IMR-90 (cell line): ENCODE measurements at places on chromosomes 5 and 9.

- H3K27ac ChIP-seq = no peak overlapping the region
- H3K27me3 ChIP-seq = peaks cover 3% of the 10 kb centered on the region; the same call in 1 of the 2 replicates
- H3K4me1 ChIP-seq = peaks cover 5% of the 10 kb centered on the region
- H3K36me3 ChIP-seq = no peaks in the 10 kb centered on the region
- DNase-seq = peak; percentile 77
- H3K4me3 ChIP-seq = no peak overlapping the region
Measured at GRCh38 chr5:61575103-61575502, 243.0 kb downstream of the ZSWIM6 start.

DNA sequence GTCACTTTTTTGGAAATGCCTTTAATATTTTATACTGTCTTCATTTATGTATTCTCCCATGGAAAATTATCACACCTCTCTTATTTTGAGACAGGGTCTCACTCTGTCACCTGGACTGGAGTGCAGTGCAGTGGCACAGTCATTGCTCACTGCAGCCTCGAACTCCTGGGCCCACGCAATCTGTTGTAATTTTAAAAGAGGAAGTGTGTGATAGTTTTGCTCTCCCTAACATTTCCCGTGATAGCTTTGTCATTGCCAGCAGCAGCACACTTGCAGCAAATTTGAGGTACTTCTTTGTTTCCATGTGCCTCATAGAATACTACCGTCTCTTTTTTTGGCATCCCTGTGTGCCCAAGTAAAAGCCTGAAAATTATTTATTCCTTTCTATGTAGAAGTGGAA lies 103.5 kb downstream of the RNF180 start:
- H3K36me3 ChIP-seq = no peaks in the 10 kb centered on the region
- DNase-seq = no peak
- no peak overlapping the region for H3K27ac ChIP-seq
- H3K4me1 ChIP-seq = no peaks in the 10 kb centered on the region
- H3K27me3 ChIP-seq = no peaks in the 10 kb centered on the region

DNA sequence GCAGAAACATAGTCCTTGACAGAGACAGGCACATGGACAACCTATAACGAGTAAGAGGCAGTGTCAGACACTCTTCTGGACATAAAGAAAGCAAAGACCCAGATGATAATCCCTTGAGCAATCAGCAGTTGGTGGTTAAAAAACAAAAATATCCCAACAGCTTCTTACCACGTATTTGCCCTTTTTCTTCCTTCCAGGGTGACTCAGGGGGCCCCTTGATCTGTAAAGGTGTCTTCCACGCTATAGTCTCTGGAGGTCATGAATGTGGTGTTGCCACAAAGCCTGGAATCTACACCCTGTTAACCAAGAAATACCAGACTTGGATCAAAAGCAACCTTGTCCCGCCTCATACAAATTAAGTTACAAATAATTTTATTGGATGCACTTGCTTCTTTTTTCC lies 9.5 kb downstream of the GZMK start:
- H3K27ac ChIP-seq = no peak overlapping the region
- no peak for DNase-seq
- no peak overlapping the region for H3K4me3 ChIP-seq
- peaks cover 3% of the 10 kb centered on the region for H3K4me1 ChIP-seq

DNA sequence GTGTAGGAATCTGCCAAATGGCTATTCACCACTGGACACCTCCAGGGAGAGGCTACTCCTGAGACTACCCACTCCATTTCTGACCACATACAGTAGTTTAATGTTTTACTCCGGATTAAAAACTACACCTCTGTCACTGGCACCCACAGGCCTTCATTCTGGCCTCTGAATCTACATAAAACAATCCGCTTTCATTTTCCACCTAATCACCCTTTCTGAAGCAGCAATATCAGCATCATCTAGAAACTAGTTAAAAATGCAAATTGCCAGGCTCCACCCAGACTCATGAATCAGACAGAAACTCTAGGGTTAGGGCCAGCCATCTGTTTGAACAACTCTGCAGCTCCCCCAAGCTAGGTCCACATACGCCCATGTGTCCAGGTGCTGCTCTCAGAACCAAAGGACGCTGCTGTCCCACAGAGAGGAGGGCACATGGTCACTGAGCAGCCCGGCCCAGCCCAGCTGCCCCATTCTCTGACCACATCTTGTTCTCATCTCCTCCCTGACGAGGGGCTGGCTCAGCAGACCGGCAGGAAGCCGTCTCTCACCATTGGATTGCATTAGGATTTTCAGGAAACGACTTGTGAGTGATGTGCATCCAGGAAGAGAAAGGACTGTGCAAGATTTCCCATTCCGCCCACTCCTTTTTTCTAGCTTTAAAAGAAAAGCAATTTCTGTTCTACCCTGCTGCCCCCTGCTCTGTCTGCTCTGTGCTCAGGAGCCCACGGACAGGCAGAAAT lies 34.7 kb downstream of the ADAM19 start:
- H3K27ac ChIP-seq = peak overlapping the region; percentile 61
- peaks cover 9% of the 10 kb centered on the region for H3K36me3 ChIP-seq
- DNase-seq = peak; percentile 84
- no peaks in the 10 kb centered on the region for H3K27me3 ChIP-seq

- H3K36me3 ChIP-seq = peaks cover 11% of the 10 kb centered on the region; the same call in 1 of the 2 replicates
- peaks cover 9% of the 10 kb centered on the region for H3K4me1 ChIP-seq
- H3K27ac ChIP-seq = no peak overlapping the region
- H3K4me3 ChIP-seq = no peak overlapping the region
- H3K27me3 ChIP-seq = no peaks in the 10 kb centered on the region
Measured at GRCh38 chr9:97527626-97528528, 26.4 kb downstream of the TMOD1 start.
